ENCODE measurements at places on chromosomes 1 and 21.

GRCh38 chr1:181620183-181620582 is 136.9 kb downstream of the CACNA1E start:
- no peak for DNase-seq

- DNase-seq: no peak
Measured at GRCh38 chr1:1540818-1541628, 599 bp upstream of the TMEM240 start.

DNA sequence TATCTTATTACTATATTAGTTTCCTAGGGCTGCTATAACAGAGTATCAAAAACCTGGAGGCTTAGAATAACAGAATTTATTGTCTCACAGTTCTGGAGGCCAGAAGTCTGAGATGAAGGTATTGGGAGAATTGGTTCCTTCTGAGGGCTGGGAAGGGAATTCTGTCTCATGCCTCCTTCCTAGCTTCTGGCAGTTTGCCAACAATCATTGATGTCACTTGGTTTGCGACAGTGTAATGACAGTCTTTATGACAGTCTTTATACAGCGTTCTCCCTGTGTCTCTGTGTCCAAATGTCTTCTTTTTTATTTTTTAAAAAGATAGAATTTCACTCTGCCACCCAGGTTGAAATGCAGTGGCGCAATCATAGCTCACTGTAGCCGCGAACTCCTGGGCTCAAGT is 15.8 kb upstream of the CENPF start:
- DNase-seq: no peak

DNA sequence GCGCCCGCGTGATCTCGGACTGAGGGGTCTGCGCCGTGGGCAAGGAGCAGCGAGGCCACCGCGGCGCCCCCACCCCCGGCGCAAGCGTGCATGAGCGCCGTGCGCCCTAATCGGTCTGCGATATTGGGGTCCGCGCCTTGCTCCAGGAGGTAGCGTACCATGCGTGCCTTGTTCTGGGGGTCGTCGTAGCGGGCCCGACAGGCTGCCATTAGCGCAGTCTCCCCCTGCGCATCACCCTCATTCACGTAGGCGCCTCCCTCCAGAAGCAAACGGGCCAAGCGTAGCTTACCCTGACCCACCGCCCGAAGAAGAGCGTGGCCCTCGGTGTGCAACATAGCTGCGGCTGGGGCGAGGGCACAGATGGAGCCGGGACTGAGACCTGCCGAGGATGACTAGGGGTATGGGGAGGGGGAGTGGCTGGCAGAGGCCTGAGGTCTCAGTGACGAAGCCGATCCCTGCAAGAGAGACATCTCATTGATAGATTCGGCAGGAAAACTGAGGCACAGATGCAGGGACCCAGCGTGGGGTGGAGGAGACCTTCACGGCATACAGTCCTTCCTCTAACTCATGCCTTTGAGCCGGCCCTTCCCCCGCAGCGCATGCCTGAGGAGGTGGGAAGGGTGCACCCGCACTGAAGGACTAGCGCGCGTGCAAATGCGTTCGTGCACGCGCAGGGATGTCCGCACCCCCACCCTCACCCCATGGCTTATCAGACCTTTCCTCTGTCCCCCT is 2.8 kb downstream of the ANKRD34A start:
- no peak for DNase-seq

- DNase-seq: no peak
Measured at GRCh38 chr1:6861075-6861724, 75.9 kb downstream of the CAMTA1 start.

DNA sequence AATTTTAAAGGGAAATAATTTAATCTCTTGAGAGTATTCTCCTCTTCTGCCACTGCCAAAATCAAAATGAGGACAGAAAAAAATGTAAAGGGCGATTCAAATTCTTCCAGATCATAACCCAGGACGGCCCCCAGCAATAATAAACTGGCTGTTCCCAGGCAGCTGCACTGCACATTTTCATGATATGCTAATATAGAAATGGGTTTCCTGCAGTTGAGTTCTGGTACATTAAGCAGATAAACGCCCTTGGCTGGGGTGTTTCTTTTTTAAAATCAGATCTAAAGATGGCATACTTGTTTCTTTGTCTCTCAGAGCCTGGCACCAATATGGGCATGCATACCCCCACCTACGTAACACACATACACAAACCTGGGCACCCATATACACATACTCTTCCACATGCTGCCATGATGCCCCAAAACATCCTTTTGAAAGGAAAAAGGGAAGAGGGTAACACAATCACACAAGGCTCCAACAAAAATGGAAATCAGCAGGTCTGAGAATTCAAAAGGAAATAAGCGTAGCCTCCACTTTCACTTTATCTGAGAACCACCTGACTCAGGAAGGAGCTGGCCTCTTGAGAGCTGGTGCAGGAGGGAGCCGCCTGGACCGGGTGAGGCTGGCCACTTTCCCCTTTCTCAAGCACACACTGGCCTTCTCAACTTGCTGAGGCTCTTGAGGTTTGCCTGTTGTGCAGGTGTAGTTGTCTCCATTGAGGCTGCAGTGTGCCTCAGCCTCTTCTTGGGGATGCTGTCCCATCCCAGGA is 653.4 kb downstream of the KIF26B start:
- no peak for DNase-seq

DNA sequence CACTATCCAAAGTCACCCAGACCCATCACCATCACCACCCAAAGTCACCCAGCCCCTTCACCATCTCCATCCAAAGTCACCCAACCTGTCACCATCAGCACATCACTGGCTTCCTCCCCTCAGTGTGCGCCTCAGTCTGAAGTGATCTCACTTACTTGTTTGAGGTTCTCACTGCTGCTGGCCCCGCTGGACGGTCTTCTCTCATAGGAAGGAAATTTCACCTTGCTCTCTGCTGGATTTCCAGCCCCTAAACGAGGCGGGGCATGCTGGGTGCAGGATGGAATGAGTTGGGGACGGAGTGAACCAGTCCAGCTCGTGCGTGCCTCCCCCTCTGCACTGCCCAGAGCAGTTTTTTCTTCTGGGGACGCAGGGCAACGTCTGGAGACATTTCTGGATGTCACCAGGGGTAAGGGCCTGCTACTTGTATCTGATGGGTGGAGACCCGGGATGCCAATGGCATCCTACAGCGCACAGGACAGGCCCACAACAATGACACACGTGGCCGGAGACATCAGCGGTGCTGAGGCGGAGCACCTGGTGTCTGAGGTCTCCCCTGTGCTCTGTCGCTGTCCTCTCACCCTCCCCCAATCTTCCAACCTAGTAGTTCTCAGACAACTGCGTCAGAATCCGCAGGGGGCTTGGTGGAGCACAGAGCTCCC is 38.6 kb downstream of the PDE9A start:
- no peak for DNase-seq

GRCh38 chr1:35274197-35274596 is 5.7 kb downstream of the ZMYM4 start:
- DNase-seq: no peak

DNA sequence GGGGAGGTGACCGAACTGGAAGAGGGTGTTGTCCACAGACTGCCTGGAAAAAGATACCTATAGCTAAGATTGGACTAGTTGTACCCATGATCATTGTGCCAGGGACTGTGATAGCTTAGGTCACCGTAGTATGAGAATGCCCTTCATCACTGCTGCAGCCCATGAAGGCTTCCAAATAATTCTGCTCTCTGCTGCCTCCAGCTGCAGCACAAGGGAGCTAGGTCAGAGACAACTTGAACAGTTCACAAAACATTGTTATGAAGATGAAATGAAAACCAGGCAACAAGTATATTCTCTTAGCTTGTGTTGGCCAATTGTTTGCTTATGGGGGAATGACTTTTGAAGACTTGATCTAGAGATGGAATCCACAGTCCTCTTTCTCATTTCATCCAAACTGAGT is 246.7 kb downstream of the MRPL39 start:
- DNase-seq: no peak

Data from progenitor cell of endocrine pancreas (in vitro differentiated cells).